ENCODE measurements at places on chromosomes 13 and 19.

DNA sequence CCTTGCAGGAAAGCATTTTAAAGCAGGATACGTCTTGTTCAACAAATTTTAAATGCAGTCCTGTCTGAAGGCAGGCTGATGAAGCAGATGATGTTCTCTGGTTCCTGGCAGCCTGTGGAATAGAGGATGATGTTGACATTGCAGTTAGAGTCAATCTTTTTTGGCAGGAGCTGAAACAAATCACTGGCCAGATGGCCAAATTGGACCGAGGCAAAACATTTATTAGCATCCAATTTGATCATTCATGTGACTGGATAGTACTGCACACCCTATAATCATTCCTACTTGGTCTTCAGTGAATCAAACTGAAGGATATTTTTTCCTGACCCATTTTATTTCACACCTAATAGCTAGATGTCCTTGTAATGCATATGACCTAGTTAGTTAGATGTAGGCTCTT, 172.2 kb upstream of the SLC10A2 start:
- DNase-seq: no peak
- H3K27ac ChIP-seq: no peak overlapping the region
- H3K4me1 ChIP-seq: no peaks in the 10 kb centered on the region
- H3K4me3 ChIP-seq: no peak overlapping the region
- H3K27me3 ChIP-seq: no peaks in the 10 kb centered on the region

DNA sequence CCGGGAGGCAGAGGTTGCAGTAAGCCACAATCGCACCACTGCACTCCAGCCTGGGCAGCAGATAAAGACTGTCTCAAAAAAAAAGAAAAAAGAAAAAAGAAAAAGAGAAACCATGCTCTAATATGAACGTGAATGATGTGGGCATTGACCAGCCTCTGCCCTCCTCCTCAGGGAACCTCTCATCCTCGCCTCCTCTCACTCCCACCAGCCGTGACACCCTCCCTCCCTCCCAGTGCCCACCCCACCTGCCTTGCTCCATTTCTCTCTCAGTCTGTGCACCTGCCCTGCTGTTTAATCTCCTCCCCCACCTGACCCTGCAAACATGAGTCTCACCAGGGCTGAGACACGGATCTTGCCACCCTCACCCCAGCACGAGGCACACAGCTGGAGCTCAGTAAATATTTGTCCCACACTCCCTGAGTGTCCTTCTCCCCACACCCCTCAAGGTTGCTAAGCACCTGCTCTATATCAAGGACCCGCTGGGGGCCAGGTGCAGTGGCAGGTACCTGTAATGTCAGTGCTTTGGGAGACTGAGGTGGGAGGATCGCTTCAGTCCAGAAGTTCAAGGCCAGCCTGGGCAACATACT, 7.5 kb upstream of the BCAT2 start:
- no peak overlapping the region for H3K4me3 ChIP-seq
- H3K36me3 ChIP-seq: no peaks in the 10 kb centered on the region
- no peak overlapping the region for H3K27ac ChIP-seq
- H3K4me1 ChIP-seq: peaks cover 10% of the 10 kb centered on the region
- H3K27me3 ChIP-seq: no peaks in the 10 kb centered on the region

GRCh38 chr19:38506723-38507550, 73.4 kb downstream of the RYR1 start:
- no peaks in the 10 kb centered on the region for H3K27me3 ChIP-seq
- H3K27ac ChIP-seq: no peak overlapping the region
- H3K4me1 ChIP-seq: no peaks in the 10 kb centered on the region
- no peaks in the 10 kb centered on the region for H3K36me3 ChIP-seq

DNA sequence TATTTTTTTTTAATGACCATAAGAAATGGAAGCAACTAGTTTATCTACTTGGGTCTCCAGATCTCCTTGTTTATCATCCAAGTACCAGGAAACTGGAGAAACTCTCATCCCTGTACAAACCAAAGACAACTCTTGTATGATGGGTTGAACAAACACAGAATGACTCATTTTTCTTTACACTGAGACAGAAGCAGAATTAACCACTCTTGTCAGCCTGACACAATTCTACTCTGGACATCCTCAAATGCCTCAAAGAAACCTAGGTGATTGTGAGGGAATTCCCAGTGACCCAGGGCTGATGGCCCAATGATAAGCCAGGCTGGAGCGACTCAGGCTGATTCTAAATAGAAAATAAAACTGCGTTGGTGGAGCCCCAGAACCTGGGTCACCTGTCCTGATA, 151.5 kb downstream of the ZNF737 start:
- DNase-seq: no peak
- H3K27ac ChIP-seq: no peak overlapping the region
- no peaks in the 10 kb centered on the region for H3K4me1 ChIP-seq
- no peaks in the 10 kb centered on the region for H3K27me3 ChIP-seq
- no peaks in the 10 kb centered on the region for H3K36me3 ChIP-seq

DNA sequence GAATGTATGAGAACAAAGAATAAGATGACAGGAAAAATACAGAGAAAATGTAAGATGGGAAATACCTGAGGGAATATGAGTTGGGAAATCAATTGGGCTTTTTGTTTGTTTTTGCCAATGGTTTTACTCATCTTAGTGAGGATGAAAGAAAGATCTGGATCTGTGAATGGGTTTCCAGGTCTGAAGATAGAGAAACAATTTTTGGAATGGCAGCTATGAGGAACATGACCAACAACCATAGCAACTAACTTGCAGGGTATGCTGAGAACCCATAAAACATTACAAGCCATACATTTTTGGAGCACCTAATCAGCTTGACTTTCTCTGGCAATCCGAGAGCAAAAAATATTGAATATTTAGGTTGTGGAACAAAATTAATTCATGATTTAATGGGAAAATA, 290.0 kb downstream of the KCTD12 start:
- no peaks in the 10 kb centered on the region for H3K27me3 ChIP-seq
- H3K4me1 ChIP-seq: no peaks in the 10 kb centered on the region
- no peak overlapping the region for H3K27ac ChIP-seq
- DNase-seq: no peak
- no peaks in the 10 kb centered on the region for H3K36me3 ChIP-seq
- no peak overlapping the region for H3K4me3 ChIP-seq

DNA sequence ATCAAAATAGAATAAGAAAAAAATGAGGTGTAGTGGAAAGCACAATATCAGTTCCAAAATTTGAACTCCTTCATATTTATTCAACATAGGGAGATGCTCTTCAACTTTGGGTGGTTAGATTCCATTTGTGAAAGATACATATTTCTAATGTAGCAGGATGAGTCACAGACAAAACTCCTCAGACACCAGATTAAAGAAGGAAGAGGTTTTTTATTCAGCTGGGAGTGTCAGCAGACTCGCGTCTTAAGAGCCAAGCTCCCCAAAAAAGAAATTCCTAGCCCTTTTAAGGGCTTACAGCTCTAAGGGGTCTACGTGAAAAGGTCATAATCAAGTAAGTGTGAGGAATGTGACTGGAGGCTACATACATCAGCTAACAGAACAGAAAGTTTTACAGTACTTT, 6.8 kb upstream of the ZNF765 start:
- peaks cover 35% of the 10 kb centered on the region for H3K36me3 ChIP-seq
- H3K4me1 ChIP-seq: peaks cover 19% of the 10 kb centered on the region
- no peak overlapping the region for H3K4me3 ChIP-seq
- peak; percentile 40 for DNase-seq
- no peaks in the 10 kb centered on the region for H3K27me3 ChIP-seq

DNA sequence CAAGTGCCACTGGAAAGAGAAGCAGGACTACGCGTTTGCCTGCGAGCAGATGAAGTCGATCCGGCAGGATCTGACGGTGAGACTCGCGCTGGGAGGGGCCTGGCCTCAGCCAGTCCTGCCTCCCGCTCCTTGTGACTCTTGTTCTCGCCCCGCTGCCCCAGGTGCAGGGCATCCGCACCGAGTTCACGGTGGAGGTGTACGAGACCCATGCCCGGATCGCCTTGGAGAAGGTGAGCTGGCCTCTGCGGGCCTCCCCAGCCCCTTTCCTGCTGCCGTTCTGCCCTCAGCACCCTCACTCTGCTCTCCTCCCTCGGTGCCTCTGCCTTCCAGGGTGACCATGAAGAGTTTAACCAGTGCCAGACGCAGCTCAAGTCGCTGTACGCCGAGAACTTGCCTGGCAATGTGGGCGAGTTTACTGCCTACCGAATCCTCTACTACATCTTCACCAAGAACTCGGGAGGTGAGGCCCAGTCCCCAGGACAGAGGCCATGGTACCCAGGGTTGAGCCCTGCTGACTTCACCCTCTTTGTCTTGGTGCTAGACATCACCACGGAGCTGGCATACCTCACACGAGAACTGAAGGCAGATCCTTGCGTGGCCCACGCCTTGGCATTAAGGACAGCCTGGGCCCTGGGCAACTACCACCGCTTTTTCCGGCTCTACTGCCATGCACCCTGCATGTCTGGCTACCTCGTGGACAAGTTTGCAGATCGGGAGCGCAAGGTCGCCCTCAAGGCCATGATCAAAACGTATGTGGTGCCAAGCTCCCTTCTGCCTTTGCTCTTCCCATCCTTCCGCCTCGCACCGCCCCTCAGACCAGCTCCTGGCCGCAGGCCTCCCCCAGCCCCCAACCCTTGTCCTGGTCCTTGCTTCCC, 5.6 kb downstream of the LENG9 start:
- H3K4me3 ChIP-seq: no peak overlapping the region
- peaks cover 77% of the 10 kb centered on the region for H3K36me3 ChIP-seq
- peaks cover 13% of the 10 kb centered on the region for H3K4me1 ChIP-seq

DNA sequence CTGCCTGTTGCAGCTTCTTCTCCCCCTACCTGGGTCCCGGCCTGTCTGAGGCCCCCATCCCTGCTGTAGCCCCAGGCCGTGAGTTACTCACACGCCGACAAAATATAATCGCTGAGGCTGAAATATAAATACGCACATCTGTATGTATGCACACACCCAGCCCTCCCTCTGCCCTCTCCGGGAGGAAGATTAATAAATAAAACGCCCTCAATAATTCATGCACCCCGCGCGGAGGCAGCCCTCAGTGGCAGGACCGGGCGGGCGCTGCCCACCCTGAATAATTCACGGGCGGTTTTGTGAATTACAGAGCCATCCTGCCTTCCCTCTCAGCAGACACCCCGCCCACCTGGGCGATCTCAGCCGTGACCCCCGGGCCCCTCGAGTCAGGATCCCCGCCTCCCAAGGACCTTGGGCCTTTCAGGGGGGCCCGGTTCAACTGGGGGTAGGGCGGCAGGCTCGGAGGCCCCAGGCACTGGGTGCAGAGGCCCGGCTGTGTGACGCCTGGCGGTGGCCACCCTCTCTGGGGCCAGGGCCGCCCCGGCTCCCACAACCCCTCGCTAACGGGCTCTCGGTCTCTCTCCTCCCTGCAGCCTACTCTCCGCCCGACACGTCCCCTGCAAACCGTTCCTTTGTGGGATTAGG, 24.2 kb downstream of the SMIM24 start:
- H3K36me3 ChIP-seq: peaks cover 5% of the 10 kb centered on the region
- peaks cover 5% of the 10 kb centered on the region for H3K4me1 ChIP-seq
- H3K4me3 ChIP-seq: no peak overlapping the region
- no peak for DNase-seq

DNA sequence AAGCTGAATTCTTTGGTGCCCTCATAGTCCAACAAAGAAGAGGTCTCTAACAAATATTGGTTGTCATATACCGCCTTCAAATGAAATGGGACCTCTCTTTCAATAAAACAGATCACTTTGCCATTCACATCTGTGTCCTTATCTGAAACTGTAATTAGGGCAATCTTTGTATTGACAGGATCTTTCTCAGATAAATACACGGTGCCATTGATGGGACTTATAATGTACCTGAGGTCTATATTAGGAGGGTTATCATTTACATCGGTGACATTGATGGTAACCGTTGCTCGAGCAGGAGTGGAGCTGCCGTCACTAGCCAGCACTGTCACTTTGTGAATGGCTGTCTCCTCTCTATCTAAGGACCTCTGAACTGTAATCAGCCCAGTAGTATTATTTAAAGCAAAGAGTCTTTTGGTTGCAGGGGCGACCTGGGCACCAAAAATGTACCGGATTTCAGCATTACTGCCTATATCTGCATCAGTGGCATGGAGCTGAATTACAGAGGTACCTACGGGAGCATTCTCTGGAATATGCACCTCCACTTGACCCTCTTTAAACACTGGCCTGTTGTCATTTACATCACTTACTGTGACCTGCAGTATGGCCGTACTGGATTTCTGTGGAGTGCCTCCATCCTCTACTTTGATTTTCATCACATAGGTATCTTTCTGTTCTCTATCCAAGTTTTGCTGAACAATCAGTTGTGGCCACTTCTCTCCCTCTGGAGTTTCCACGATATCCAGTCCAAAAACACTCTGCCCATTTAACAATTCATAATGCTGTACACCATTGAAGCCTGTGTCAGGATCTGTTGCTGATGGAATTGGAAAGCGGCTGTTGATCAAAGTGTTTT, 2.8 kb downstream of the PCDH9 start:
- peaks cover 16% of the 10 kb centered on the region for H3K4me1 ChIP-seq
- no peak overlapping the region for H3K4me3 ChIP-seq
- DNase-seq: no peak
- no peaks in the 10 kb centered on the region for H3K27me3 ChIP-seq

DNA sequence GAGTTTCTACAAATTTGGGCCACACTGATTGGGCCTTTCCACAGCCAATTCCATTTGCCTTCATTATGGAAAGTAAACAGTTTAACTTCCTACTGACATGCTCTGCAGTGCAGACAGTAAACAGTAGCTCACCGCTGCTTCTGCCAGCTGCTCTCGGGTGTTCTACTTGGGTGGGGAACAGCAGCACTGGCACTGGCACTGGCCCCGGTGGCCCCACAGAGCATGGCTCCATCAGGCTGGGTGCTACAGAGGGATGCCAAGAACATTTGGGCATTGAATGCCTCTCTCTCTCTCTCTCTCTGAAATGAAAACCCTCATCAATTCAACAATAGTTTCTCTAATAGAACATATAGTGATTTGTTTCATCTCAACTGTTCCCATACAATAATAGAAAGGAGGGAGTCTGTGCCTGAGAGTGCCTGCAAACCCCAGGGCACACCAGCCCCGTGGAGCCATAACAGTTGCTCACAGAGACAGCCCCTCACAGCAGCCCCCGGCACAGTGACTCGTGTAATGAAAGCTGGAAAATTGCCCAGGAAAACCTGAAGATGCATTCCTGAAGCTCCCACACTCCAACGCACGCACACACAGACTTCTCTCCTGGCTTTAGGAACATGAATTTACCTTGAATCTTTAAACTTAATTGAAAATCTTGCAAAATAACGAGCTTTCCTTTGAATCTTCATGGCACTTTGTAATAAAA, 38.2 kb upstream of the GJB6 start:
- H3K4me1 ChIP-seq: 0 out of 2 replicates have a peak, but pooled peaks cover 8% of the 10 kb centered on the region
- no peaks in the 10 kb centered on the region for H3K36me3 ChIP-seq
- no peak overlapping the region for H3K4me3 ChIP-seq
- H3K27ac ChIP-seq: no peak overlapping the region

- H3K27me3 ChIP-seq: peaks cover 28% of the 10 kb centered on the region
- no peak for DNase-seq
- H3K4me1 ChIP-seq: no peaks in the 10 kb centered on the region
- no peaks in the 10 kb centered on the region for H3K36me3 ChIP-seq
- H3K27ac ChIP-seq: no peak overlapping the region
- no peak overlapping the region for H3K4me3 ChIP-seq
These were observed 168.0 kb upstream of the OBI1 start for GRCh38 chr13:78826936-78827335.

GRCh38 chr13:62251734-62252133, 836.1 kb upstream of the PCDH20 start:
- no peaks in the 10 kb centered on the region for H3K4me1 ChIP-seq
- no peak overlapping the region for H3K27ac ChIP-seq
- H3K4me3 ChIP-seq: no peak overlapping the region
- H3K36me3 ChIP-seq: no peaks in the 10 kb centered on the region
- H3K27me3 ChIP-seq: no peaks in the 10 kb centered on the region

All from PC-3 (cell line).